T-helper 17 cell (primary cell): ENCODE measurements at places on chromosomes 2 and 18.

- DNase-seq: no peak
Measured at GRCh38 chr2:177741866-177742265, 330.7 kb downstream of the PDE11A start.

DNA sequence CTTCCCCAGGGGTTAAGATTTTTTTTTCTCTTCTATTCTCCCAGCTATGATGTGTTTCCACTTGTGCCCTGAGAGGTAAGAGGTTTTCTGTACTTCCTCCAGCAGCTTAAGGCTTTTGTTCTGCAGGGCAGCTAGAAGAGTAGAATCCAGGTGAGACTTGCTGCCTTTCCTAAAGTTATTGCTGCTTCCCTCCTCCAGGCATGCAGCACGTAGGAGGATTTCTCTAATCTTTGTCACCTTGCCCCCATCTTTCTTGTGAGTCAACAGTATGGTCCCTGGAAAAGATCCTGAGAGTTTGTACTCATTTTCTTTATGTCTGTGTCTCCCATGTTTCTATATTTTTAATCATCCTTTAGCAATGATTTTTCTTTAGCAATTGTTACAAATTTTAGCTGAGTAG lies 462.2 kb downstream of the SETBP1 start:
- no peak for DNase-seq

GRCh38 chr2:186980787-186981550 lies 132.0 kb upstream of the ZSWIM2 start:
- no peak for DNase-seq

- no peak for DNase-seq
Measured at GRCh38 chr2:35891528-35891927, 464.1 kb upstream of the CRIM1 start.

GRCh38 chr2:216362730-216363129 lies 9.6 kb downstream of the MARCHF4 start:
- no peak for DNase-seq

DNA sequence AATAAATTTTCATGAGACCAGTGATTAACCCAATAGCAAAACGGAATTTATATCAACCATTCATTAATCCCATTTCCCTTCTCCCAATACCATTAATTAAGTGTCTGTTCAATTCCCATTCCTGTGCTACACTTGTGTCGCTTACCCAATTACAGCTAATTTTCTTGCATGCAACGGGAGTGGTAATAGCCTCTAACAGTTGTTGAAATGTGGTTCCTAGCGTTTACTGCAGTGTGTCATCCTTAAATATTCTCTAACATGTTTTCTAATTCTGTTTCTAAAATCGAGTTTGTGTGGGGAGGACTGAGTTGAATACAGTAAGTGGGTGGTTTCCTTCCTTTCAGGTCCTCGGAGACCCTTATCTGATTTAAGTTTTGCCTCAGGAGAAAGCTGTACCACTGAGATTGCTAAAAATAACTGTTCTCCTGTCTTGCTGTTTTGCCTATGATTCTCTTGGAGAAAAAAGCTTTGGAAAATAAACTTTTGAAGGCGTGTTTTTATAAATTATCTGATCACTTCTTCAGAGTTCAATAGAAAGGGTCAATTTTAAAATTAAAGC lies 59.3 kb upstream of the LRRTM1 start:
- DNase-seq: no peak

GRCh38 chr2:99607861-99608491 lies 118.2 kb upstream of the REV1 start:
- no peak for DNase-seq

- no peak for DNase-seq
Measured at GRCh38 chr18:33014060-33014796, 241.4 kb upstream of the KLHL14 start.

DNA sequence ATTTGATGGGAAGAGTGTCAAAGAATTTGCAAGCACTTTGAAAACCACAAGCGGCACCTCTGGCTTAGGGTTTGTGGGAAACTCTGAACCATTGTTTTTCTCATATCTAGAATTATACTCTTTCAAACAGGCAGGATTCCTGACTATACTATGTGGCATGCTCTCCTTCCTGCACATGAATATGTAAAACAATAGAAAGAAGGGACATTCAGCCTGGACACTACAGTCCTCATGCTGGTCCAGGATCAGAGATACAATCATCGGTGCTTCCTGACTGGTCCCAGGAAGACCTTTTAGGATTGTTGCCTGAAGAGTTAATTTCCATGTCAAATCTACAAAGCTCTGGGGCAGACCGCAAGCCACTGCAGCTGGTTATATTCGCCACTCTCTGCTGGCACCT lies 55.7 kb upstream of the RASGRP3 start:
- DNase-seq: no peak

- peak; percentile 60 for DNase-seq
Measured at GRCh38 chr2:43218702-43219382, 7.6 kb downstream of the ZFP36L2 start.

GRCh38 chr2:54380670-54381069 lies 75.5 kb upstream of the SPTBN1 start:
- DNase-seq: no peak

- DNase-seq: no peak
Measured at GRCh38 chr18:32840962-32841361, 68.1 kb upstream of the KLHL14 start.

DNA sequence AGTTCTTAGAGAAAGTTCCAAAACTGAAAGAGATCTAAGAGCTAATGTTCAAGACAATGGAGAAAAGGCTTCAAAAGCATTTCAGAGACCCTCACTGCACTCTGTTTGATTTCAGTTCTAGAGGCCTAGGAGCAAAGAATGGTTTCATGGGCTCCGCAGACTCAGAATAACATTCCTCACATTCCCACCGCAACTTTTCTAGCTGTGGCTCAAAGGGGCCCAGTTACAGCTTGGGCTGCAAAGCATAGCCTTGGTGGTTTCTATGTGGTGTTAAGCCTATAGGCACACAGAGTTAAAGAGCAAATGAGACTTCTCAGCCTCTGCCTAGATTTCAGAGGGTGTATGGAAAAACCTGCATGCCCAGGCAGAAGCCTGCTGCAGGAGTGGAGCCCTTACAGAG lies 73.0 kb downstream of the FSIP2 start:
- DNase-seq: no peak

DNA sequence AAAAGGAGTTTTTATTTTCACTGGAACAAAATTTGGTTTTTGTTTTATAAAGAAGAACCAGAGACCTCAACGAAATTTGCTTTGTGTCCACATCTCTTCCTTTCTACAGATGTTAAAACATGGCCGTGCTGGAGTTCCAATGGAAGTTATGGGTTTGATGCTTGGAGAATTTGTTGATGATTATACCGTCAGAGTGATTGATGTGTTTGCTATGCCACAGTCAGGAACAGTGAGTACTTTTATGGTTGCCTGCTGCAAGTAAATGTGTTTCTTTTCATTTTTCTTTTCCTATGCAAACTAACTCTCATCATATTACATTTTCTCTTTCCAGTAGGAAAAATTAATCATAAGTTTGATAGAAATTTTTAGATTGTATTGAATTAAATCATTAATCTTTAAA lies 48.4 kb upstream of the TBR1 start:
- DNase-seq: no peak

- no peak for DNase-seq
Measured at GRCh38 chr18:46422552-46423055, 234.4 kb downstream of the LOXHD1 start.

GRCh38 chr18:8262221-8262620 lies 347.0 kb upstream of the RAB12 start:
- DNase-seq: no peak

DNA sequence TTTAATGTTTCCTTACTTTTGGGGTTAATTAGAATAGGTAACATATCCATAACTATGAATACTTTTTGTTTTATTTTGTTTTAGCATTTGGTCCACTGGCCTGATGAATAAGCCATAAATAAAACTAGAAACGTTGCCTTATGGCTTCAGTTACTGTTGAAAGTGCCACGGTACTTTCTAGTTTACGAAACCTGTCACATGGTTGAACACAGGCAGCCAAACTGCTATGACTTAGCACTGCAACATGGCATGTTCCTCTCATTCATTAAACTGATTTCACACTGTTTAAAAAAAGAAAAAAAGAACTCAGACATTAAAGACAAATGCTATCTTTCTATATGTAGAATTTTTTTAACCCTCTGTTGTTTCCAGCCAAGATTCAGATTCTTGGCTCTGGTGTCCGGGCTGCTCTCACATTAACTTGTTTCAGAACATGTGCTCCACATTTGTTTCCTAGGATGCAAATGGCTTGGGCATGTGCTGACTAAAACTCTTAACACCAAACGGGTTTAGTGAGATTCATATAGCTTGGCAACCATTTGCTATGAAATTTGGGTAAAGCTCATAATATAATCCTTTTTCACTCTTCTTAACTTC lies 323.9 kb upstream of the RND3 start:
- no peak for DNase-seq

DNA sequence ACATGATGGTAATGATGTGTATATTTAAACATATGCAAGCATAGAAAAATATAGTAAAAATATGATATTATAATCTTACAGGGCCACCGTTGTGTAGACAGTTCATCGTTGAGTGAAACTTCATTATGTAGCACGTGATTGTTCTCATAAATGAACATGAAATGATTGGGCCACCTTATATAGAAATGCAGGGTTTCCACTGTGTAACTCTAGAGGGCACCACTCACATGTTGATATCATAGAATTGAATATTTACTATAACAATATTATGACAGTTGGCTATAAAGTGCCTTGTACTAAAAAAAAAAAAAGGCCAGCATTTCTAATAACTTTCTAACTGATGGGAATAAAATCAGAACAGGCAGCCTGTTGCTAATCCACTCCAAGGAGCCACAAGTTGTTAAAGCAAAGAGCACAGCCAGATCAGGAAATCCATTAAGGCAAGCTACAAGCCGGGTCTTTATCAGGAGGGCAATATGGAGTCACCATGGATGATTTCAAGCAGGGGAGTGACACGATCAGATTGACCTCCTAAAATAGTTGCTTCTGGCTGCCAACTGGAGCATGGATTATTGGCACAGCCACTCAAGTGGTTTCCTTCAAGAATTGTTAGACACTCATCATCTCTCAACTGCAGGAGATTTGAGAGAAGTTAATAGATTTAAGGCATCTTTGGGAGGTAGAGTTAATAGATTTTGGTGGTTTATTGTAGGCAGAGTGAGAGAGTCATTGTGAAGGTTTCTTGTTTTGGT lies 16.7 kb downstream of the IL1F10 start:
- no peak for DNase-seq

GRCh38 chr18:75818383-75818782 lies 390.9 kb upstream of the SMIM21 start:
- no peak for DNase-seq
